Pulmonary artery endothelial cell (primary cell): ENCODE measurements at places on chromosomes 12 and 14. TPM values are rescaled to one million over a fixed set of nuclear protein-coding genes. Genes with fewer than 3 reads are reported as not detected.

The YARS2 gene
- 44.9 and 52.1 TPM in 2 replicates for total RNA-seq

The PMEL gene
- total RNA-seq = 0.33 and 0.42 TPM in 2 replicates

DNA sequence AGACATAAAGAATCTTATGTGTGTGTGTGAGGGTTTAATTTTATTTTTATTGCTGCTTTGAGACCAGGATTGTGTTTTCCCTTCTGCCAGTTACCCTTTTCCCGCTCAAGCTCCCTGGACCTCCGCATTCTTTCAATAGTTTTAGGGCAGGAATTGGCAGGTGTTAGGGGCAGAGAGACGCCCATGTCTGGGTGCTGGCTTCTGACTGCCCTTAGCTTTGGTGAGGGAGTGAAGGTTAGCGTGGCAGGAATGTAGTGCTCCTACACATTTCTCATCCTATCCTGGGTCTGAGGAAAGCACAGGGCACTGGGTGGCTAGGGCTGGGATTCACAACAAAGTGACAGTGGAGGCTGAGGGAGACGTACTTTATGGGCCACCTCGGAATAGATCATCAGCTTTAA is 428.1 kb downstream of the ZFP36L1 start:
- DNase-seq = no peak

DNA sequence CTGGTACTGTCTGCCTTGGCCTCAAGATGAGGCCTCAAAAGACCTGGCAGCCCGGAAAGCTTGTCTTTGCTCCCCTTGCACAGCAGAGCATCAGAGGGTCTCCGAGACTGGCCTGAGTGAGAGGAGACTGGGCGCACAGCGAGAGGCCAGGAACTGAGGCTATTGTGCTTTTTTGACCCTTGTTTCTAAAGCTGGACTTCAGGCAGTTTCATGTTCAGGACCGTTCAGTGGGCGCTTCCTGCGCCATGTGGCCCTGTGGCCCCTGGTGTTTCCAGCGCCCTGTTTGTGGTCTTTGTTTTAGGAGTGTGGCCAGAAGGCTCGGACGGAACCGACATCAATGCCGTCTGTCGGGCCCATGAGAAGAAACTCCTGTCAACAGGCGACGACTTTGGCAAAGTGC is 126.3 kb upstream of the EVL start:
- DNase-seq = no peak

The USP44 gene
- total RNA-seq = 0.53 and 1.1 TPM in 2 replicates

GRCh38 chr14:90562652-90563051 is 165.8 kb downstream of the CALM1 start:
- DNase-seq = no peak

- no peak for DNase-seq
Observed at GRCh38 chr14:23009939-23010726, at the start of gene C14orf93. Gene C14orf93 (minus strand): TSS chr14:23010143. CDS start chr14:22999023, 11,120 bp downstream.

DNA sequence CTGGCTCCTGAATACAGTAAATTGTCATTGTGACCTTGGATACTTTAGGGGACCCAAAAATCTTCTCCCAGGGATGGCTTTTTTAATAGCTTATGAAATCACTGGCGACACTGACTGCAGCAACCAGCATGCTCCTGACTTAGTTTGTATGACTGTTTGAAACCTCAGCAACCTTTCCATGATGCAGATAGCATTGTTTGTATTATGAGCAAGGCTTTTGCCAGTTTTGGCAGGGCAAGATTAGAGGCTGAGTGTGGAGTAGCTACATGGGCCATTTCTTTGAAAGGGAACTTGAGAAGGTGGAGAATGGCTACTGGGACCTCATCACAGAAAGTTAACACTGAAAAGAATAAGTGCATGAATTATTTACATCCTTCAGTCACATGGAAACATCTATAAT is 50.9 kb downstream of the SLC4A8 start:
- no peak for DNase-seq

The OR6C2 gene
- not detected in 2 replicates for total RNA-seq

GRCh38 chr14:101007004-101007614 is 103.6 kb upstream of the RTL1 start:
- no peak for DNase-seq

- no peak for DNase-seq
Observed at GRCh38 chr12:13780453-13780852, 200.9 kb downstream of the GRIN2B start.

DNA sequence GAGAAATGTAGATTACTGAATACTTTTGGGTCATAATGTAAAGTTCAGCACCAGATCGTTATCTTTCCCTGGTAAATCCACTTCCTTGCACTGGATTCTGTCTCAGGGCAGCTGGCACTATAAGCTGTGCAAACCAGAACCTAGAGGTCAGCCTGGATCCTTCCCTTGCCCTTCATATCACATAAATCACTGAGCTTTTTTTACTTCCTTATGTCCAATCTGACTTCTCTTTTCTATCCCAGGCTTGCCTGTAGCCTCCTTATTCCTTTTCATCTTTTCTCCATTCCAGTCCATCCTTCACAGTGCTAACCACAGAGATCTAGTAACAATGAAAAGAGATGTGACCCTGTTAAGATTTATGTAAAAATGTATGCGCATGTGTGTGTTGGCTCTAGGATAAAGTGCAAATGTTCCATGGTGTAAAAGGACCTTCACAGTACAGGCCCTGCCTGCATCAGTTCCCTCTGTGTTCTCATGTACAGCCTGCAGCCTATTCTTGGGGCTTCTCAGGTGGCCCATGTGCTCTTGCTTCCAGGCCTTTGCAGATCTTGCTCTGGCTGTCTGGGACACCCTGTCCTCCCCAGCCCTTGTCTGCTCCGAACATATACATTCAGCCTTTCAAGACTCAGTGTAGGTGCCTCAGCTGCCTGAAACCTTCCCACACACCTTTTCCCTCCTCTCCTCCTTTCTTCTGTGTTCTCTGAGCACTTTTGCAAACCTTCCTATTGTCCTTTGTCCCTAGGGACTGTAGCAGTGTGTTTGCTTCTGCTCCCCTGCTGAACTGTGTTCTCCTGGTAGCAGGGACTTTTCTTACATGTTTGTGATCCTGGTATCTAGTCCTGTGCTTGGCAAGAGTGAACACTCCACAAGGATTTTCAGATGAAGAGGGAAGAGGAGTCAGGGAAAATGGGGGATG is 30.0 kb downstream of the PELI2 start:
- DNase-seq = no peak

- no peak for DNase-seq
Observed at GRCh38 chr12:26938701-26939062, 412 bp downstream of the FGFR1OP2 start.

The WNT1 gene
- total RNA-seq = not detected in 2 replicates

GRCh38 chr14:35509846-35510245 is 24.1 kb upstream of the INSM2 start:
- DNase-seq = no peak

GRCh38 chr14:104376202-104377140 is 203.1 kb upstream of the C14orf180 start:
- no peak for DNase-seq

- DNase-seq = no peak
Observed at GRCh38 chr12:22787557-22787956, 162.6 kb downstream of the ETNK1 start.

The YEATS4 gene
- total RNA-seq = 19.1 and 22.4 TPM in 2 replicates

GRCh38 chr14:103155010-103155409 is 31.7 kb downstream of the TNFAIP2 start:
- DNase-seq = no peak

The HRK gene
- not detected in 2 replicates for total RNA-seq

The ABCC9 gene
- total RNA-seq = under 0.01 TPM in 1 of 2 replicates, not detected in the other

GRCh38 chr12:49098035-49098451 is 3.4 kb upstream of the DHH start:
- DNase-seq = no peak

DNA sequence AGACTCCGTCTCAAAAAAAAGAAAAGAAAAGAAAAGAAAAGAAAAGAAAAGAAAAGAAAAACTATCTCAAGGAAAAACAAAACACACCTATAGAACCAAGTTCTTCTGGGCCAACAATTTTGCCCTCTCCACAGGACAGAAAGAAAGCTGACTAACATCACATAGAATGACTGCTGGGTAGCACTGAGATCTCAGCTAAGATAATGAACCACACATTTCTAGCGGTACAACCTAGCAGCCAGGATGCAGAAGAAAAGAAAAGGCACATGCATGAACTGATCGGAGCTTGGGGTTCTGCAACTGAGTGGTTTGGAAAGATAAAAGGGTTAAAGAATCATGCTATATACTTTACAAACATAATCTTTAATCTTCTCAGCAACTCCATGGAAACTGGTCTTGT is 19.5 kb downstream of the TMED10 start:
- no peak for DNase-seq

DNA sequence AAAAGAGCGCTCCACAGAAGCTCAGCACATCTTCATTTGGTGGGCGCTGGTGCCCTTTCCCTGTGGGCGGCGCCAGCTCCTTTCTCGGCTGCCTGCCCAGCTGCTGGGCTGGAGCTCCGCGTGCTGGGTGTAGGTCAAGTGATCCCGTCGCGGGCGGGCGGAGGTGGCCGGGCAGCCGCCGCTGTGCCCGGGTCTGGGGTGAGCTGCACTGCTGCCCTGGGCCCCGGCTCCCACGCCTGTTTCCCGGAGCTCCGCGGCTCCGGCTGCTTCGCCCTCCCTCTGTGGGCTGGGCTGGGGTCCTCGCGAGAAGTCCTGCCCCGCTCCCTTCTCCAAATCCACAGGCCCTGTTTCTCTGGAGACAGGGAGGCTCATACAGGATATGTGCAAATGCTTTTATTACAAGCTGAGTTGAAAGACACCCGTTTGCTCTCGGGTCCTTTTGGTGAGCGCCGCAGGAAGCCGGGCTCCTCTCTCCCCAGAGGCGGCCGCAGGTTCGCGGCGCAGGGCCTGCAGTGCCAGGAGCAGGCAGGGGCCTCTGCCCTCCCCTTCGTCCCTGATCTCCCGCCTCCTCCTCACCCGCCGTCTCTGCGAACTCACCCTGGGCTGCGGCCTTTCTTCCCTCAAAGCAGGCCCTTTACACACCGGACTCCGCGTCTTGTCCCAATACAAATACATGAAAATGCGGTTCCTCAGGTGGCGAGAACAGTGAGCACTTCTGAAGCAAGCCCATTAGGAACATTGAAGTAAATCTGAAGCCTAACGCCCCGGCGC is 67.8 kb upstream of the CAPRIN2 start:
- no peak for DNase-seq
